Activated CD4-positive, alpha-beta T cell treated with anti-CD3 and anti-CD28 coated beads for 1 hour (primary cell): ENCODE measurements at places on chromosomes 5 and 9.

- no peak for DNase-seq
Observed at GRCh38 chr5:41338136-41338675, 124.9 kb upstream of the C6 start.

GRCh38 chr9:133355881-133356357 lies 368 bp downstream of the SURF1 start:
- no peak for DNase-seq

GRCh38 chr5:179860301-179860700 lies 1.7 kb upstream of the MRNIP start:
- DNase-seq, result no peak

DNA sequence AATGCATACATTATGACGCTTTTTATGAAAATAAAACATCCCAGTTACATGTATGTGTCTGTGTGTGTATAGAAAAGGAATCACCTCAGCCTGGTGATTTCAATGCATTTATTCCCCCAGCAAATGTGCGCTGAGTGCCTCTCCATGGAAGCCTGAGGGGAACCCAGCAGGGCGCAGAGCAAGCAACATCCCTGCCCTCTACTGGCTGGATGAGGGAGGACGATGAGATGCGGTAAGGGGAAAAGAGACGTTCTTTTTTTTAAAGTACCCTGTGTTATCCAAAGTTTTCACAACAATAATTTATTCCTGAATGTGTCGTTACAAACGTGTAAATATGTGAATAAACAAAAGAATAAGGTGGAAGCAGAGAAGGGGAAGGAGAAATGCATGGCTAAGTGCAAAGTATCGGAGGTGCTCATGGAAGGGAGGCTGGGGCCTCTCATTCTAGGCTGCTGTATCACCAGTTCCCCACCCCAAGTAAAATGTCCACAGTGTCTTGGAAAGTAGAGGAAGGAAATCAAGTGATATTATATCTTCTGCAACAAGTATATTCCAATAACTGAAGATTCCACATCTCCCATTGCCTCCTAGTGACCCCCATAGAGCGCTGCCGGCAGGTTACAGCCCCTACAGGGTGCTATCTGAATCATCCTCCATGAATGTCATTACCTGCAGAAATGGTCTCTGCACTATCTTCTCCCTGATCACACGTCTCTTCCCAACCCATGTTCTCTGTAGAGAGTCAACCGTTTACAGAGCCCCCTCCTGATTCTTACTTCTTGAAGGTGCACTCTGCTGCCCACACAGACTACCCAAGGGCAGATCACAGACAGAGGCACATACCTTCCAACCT lies 13.0 kb upstream of the ABLIM3 start:
- no peak for DNase-seq

GRCh38 chr5:116370886-116371285 lies 203.7 kb downstream of the SEMA6A start:
- DNase-seq, result no peak

DNA sequence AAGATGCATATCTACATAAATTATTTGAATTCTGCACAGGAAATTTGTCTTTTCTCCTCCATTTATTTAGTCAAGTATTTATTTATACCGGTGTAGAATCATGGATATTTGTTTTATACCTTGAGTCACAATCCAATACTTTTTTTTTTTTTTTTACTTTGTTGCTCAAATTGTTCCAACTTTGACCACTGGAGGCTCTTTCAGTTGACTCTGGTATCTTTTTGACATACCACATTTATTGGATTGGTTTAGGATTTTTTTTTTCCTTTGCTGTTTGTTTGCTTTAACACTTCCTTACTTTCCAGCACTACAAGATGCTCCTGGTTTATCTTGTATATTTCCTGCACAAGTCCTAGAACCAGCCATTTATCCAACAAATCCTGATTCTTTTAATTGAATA lies 543.1 kb upstream of the RIOK2 start:
- no peak for DNase-seq

- DNase-seq, result no peak
Observed at GRCh38 chr5:4230786-4231641, 635.4 kb downstream of the IRX1 start.

DNA sequence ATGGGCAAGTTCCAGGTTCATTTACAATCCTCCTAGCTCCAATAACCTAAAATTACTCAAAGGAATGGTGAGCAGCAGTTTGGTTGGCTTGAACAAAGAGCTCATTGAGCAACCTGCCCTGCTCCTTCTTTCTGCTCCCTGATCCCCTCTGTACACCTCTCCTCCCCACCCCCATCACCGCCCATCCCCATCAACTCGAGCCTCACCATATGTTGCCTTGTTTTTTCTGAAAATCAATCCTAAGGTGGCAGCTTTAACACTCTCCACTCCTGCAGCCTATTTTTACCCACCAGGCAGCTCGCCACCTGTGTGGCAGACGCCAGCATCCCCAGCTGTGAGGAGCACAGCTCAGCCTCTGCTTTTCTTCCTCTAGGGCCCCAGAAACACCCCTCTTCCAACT lies 533.4 kb upstream of the BRINP1 start:
- no peak for DNase-seq

- DNase-seq, result no peak
Observed at GRCh38 chr9:109256336-109256735, 64.5 kb downstream of the EPB41L4B start.

GRCh38 chr5:172701291-172701656 lies 60.2 kb downstream of the NEURL1B start:
- DNase-seq, result no peak

DNA sequence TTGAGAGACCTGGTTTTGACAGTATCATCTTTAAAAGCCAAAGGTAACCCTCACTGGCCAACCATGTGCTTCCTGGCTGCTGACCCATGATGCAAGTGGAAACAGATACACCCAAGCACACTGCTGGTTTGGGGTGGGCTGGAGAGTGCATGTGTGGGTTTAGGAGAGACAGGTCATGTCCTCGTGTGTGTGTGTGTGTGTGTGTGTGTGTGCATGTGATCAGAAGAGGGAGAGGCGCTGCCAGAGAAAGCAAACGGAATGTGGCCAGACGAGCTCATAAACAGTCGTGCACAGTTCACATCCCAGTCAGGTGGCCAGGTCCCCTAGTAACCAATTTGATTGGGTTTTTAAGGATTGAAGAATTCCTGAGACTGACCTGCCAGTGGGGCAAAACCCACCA lies 112.8 kb upstream of the ICE1 start:
- no peak for DNase-seq

GRCh38 chr5:57383093-57383861 lies 99.3 kb downstream of the ACTBL2 start:
- no peak for DNase-seq

DNA sequence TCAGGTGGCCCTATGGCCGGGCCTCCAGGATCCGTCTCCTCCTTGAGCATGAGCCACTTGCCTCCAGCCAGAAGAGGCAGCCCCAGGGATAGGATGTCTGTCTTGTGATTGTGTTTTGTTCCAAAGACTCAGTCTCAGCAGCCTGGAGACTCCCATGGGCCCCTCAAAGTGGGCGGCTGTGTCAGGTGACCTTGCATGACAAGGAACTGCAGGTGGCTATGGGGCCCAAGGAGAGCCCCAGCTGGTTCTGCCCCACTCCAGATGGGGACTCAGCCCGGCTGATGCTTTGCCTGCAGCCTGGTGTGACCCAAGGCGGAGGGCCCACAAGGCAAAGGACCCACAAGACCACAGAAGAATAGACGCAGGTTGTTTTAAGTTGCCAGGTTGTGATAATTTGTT lies 284.3 kb upstream of the IRX4 start:
- no peak for DNase-seq

GRCh38 chr5:121987052-121987684 lies 25.4 kb downstream of the SRFBP1 start:
- DNase-seq, result no peak

- DNase-seq, result no peak
Observed at GRCh38 chr9:89740722-89741121, 135.9 kb downstream of the GADD45G start.

- DNase-seq, result no peak
Observed at GRCh38 chr5:95027151-95027721, 257.7 kb downstream of the MCTP1 start.

GRCh38 chr9:113446323-113446740 lies 17.2 kb upstream of the RGS3 start:
- DNase-seq, result no peak

DNA sequence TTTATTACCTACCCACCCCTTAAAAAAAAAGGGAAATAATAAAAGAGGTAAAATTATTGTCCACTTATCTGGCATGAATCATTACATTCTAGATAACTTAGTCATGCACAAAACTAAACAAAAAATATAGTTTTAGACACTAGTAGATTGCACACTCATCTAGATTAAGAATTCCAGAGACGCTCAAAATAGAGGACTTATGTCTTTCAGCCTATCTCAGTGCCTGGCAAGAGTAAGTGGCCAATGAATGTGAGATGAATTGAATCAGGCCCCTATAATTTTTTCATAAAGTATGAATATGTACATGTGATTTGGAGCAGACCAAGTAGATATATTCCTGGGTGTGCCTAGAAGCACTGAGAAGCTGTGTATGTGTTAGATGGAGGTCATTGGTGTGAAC lies 2.0 kb upstream of the RXFP3 start:
- DNase-seq, result no peak

DNA sequence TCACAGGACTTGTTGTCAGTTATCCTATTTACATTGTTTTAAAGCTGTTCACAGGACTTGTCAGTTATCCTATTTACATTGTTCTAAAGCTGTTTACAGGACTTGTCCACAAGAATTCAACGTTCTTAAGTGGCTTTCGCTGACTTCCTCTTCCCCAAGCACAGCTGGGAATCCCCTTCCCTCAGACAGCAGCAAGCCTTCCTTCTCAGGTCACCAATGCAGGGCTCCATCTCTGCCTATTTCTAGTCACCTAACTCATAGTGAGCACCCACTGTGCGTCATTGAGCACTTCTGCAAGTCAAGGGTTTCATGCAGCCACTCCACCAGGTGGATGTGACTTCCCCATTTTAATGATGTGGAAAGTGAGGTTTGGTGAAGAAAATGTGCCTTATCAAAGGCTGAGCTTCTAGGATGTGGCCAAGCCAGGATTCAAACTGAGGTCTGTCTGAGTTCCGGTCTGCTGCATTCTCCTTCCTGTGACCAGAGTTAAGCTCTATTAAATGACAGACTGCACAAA lies 109.8 kb upstream of the ZNF462 start:
- no peak for DNase-seq

DNA sequence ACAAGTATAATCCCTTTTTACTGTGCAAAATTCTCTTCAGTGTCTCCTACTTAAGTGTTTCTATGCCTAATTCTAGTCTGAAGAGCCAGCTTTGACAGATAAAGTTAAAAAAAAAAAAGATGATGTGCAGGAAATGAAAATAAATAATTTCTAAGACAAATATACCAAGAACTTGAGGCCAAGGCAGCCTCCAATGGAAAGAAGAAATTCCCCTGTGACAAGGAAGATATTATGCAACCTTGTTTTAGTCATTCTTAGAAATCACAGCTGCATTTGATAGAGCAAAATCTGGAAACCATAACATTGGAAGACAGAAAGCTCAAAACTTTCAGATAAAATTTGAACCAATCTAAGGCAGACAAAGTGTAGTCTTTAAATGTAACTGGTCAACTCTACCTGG lies 375.9 kb upstream of the TLE4 start:
- DNase-seq, result no peak

- DNase-seq, result no peak
Observed at GRCh38 chr5:62603934-62604333, 25.3 kb downstream of the LRRC70 start.
